ENCODE measurements at places on chromosomes 1 and 21.
A peak's percentile ranks its signal among the peaks of the same experiment; 100 is the strongest.

GRCh38 chr1:102578804-102579203 is 529.5 kb downstream of the COL11A1 start:
- no peak for DNase-seq

DNA sequence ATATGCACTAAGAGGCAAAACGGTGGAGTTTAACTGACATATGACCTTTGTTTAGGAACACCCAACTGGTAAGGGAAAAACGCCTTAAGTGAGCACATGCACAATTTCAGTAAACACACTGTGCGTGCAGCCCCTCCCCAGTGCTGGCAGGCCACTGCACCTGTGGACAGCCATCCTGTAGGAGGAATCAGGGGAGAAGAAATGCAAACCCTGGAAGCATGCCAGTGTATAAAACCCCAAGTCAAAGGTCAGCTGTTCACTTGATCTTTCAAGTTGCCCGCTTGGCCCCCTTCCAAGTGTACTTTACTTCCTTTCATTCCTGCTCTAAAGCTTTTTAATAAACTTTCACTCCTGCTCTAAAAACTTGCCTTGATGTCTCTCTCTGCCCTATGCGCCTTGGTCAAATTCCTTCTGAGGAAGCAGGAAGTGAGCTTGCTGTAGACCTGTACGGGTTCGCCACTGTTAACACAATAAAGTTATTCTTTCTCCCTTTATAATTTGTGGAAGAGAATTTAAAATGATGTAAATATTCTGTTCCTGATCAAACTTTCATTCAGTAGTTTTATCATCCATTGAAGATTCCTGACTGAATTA is 31.8 kb downstream of the USP25 start:
- DNase-seq: no peak

GRCh38 chr1:76989976-76990375 is 122.7 kb downstream of the ST6GALNAC5 start:
- DNase-seq: no peak

GRCh38 chr1:175877939-175878737 is 134.7 kb upstream of the TNR start:
- no peak for DNase-seq

- no peak for DNase-seq
Measured at GRCh38 chr1:205970486-205970885, 27.2 kb upstream of the SLC26A9 start.

DNA sequence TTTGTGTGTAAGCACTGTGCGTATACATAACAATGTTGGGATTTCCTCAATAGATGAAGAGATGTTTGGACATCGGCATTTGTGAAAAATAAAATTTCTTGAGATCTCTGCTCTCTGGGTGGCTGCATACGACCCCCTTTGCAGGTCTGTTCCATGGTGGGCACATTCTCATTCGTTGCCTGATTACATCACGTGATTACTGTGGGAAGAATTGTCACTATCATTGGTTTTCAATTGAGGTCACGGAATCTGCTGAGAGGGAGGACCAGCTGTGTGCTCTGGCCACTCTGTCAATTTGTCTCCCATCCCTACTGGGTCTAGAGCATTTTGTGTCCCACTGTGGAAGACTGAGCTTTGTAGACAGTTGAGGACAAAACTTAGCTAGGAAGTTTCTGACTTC is 81.8 kb downstream of the DISC1 start:
- DNase-seq: no peak

DNA sequence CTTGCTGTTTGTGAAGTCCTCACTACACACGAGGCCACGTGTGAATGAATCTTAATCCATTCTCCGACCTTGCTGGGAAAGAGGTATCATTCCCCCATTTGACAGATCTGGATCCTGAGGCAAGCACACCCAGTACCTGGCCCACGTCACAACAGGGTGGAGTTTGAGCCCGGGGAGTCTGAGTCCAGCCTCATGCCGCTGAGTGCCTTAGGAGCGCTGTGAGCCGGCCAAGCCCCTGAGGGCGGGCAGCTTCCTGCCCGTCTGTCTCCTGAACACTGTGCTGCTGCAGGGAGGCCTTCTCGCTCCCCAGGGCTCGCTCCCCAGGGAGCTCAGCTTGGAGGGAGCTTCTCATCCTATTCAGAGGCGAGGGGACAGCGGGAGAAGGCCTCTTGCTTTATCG is 29.7 kb downstream of the SLC45A1 start:
- DNase-seq: no peak

DNA sequence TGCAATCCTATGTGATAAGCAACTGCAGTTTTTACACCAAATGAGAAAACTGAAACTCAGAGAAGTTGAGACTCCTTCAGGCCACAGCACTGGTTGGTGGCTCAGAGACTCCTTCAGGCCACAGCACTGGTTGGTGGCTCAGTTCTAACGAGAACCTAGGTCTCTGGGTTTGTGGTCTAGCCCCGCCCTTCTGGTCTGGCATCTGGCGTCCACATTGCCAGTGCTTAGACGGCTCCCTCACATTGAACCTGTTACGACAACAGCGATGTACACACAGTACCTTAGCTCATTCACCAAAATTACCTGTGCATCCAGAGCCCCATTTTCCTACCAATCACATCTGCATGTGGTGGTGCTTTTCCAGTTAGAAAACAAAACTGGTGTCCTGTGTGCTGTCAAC is 66.1 kb downstream of the NID1 start:
- DNase-seq: peak; percentile 3

DNA sequence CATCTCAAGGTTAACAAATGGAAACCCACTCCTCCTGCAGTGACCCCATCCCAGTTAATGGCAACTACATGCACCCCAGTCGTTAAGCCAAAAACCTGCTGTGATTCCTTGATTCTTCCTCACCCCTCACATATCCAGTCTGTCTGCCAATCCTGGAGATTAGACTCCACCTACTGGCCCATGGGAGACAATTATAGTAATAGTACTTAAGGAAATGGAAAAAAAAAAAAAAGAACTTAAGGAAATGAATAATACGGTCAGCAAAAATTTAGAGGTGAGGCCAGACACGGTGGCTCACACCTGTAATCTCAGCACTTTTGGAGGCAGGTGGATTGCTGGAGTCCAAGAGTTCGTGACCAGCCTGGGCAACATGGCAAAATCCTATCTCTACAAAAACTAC is 7.0 kb downstream of the NOL9 start:
- no peak for DNase-seq

DNA sequence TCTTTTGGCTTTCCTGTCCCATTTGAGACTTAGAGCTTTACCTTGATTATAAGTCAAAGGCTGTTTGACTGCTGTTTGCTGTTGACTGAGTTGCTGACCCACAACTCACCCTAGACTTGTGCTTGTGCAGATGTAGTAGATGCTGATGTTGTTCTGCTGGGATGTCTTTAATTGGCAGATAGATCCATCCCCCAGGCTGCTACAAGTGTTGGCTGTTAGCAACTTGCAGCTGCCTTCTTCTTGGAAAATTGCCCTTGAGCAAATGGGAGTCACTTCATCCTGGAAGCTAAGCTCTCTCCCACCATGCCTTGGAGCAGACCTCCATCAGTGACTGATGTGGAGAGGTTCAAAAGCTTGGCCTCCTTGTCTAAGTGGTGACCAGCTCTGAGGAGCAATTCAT is 139.3 kb upstream of the KIAA0040 start:
- DNase-seq: no peak

- DNase-seq: no peak
Measured at GRCh38 chr1:10738061-10739058, 58.1 kb downstream of the CASZ1 start.

DNA sequence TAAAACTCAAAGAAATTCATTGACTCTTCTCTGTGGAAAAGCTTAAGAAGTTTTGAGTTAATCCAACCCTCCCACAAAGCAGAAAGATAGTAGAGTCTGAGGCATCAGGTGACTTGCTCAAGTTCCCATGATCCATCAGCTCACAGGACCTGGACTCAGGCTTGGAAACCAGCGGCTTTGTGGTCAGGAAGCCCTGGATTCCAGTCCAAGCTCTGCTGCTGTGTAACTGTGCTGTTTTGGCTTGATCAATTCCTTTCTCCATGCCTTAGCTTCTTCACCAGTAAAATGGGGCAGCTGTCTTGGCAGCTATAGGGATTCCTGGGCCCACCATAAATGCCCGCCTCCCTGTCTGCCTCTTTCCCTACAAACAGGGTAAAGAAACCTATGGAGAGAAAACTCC is 180.2 kb downstream of the HIVEP3 start:
- DNase-seq: no peak

DNA sequence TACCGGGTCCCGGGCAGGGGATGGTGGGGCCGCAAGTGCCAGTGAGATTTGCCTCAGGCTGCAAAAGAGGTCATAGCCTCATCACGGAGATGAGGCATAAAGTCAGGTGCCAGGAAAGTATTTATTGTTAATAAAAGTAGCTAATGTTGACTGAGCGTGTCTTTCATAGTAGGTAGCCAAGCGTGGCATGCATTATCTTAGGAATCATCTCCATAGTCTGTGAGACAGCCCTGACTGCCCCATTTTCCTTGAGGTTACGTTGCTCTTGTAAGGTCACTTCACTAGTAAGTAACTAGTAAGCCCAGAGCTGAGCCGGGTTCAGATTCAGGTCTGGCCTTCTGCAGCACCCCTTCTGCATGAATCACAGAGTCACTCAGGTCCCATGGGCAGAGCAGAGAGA is 174.2 kb downstream of the CAMTA1 start:
- DNase-seq: no peak

DNA sequence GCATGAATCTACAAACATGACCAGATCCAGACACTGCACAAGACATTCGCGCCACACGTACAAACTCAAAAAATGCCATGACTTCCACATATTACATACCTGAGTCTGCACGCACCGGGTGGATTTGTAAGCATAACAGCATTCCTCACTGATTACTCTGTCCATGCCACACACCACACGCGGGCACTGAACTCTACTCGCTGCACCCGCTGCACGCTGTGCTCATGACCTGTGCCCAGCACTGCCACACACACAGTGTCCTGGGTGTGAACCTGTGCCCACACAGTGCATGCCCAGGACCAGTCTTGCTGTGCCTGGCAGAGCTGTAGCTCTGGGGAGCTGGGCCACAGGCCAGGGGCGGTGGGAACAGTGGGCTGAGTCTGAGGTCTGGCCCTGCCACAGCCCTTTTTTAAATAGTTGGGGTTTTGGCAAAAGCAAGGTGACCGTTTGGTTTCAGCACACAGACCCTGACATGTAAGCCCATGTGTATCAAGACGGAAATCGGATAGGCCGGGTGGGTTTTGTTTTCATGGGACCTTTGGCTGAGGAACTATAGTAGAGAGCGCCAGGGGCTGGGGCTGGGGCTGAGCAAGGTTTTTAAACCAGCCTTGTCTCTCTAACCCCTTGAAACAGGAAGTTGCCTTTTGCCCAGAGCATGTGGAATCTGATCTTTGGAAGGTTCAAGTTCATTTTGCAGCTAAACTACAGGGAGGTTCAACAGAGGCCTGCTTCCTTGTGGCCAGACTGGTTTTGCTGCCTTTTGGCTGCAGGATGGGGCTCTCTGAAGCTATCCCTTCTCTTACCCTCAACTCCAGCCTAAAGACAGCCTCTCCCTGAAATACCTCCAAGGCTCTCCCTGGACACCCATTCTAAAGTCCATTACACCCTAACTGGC is 12.3 kb upstream of the GOLT1A start:
- no peak for DNase-seq

DNA sequence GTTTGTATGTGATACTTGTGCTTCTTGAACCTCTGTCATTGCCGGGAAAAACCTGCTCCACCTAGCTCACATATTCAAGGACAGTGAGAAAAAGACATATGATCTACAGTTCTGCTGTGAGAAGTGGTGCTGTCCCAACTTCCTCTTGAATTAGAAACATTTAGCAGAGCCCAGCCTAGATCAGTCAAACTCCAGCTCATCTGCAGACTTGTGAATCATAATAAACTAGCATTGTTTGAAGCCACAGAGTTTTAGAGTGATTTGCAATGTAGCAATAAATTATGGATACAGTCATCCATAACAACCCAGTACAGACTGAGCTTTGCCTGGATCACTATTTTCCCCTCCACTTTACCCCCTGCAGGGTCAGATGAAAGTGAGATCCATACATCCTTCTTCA is 497.8 kb downstream of the PLA2G4A start:
- DNase-seq: no peak

DNA sequence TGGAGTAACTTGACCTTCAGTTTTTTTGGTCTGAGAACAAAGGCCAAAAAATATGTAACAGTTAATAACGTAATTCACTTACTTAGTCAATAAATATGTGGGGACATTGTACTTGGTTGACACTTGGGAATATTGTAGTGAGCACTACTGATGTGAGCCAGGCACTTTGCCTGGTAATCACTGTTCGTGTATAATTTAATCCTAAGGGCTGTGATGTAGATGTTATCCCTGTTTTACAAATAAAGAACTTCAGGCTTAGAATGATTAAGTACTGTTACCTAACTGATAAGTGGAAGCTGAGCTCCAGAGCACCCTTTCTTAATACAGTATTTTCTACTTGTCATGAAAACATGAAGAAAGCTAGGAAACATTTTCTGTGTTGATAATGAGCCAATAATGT is 28.0 kb downstream of the PTBP2 start:
- no peak for DNase-seq

DNA sequence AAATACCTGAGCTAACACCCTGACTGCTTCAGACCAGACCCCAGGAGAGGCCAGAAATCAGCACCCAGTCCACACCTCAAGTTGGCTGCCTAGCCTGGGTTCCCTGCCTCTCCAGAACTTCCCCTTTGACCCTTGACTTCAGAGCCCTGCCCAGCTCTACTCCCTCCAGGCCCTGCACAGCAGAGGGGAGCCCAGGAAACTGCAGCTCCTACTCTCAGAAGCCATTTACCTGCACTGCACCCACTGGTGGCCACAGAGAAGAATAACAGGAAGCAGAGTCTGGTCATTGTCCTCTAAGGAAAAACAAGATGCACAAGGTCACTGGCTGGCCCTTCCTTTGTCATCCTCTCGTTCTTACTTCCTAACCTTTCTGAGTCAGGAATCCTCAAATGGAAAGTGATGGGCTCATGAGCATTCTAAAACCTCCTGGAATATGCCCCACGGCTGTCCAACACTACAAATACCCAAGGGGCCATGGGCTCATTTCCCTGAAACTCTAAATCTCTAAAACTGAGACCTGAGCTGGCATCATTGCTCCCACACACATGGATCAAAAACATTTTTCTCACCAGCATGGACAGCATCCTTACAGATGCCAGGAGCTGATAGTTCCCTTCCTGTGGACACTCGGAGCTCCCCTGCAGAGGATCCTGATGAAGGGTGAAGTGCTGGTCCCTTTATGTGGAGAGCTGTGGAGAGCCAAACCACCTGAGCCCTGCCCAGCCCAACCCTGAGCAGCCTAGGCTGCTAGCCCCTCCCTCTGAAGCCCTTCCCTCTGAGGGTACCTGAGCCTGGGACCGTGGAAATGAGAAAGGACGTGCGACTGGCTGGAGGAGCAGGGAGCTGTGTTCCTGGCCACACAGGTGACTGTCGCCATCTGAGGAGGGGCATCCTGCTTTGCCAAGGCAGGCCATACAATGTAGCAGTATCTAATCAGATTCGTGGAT is at the start of gene ITLN2:
ITLN2 (minus strand) TSS at position 652 of the 947 bp plus-strand sequence; CDS start at position 584, 68 bp downstream.
- DNase-seq: peak; percentile 14

Measured in T follicular helper cell (primary cell).